Choroid plexus epithelial cell (primary cell): ENCODE measurements at places on chromosomes 12 and 14.

GRCh38 chr12:49017891-49018260 lies 700 bp downstream of the PRKAG1 start:
- DNase-seq: peak; percentile 57

DNA sequence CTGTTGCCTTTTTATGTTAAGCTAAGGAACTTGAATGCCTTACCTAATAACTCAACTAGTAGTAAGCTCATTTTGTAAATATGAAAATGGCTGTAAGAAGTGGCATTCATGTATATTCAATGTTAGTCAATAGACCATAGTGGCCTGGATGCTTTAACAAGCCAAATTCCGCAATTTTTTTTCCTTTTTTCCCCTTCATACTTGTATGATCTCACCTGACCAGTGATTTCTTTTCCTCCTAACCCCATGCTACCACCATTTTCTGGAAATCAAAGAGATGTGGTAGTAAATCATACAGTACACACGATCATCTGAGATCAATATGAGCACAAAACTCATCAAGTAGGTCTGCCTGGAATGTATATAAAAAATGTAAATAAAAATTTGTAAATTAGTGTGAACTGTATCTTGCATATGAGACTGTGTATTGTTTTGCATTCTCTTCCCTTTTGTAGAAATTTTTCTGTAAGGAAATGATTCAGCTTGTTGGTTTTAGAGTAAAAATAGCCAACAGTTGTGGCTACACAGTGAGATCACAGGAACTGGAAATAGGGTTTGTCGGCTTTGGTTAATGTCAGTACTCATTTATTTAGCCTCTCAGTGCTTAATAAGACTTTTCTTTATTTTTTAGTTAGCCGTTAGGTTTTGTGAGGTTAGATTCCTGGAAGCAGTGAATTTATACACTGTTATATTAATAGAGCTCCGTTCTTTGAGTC lies 62.5 kb downstream of the ETNK1 start:
- DNase-seq: peak; percentile 83

- peak; percentile 27 for DNase-seq
Measured at GRCh38 chr12:27434673-27435565, 11.6 kb upstream of the SMCO2 start.

DNA sequence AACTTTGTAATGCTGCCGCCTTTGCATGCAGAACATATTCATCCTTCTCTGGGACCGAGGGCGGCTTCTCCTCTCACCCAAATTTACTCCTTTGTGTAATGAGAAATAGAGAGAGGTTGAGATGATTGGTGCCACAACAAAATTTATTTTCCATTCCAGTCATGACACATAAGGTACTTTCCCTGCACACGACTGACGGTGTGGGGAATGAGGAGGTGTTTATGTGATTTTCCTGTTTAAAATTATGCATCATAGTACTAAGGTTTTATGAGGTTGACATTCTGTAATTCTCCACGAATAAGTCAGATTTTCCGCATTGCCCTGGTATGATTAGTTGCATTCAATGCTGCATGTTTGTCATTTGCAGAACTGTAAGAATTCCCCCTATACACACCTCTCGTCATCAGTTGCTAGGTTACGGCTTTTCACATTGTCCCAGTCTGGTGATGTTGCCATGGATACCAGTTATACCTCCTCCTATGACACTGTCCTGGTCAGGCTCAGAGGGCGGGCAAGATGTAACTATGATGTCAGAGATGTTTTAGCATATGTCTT lies 23.1 kb downstream of the BICDL1 start:
- DNase-seq: peak; percentile 9

DNA sequence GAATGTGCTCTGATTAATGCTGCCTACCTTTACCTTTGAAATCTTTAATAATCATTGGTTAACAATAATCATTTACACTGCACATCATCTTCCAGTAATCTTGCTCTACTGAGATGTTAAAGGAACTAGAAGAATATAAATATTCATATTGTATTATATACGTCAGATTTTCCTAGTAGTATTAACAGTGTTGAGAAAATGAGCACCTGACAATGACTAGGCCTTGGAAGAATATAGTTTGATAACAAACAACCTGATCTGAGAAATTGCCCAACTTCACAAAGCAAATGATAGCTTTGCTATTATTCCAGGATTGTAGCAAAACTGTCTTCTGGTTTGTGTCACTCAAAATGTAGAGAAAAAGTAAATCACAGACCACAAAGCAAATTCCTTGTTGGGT lies 467.1 kb downstream of the NOVA1 start:
- no peak for DNase-seq

GRCh38 chr12:53733051-53733806 lies 6.0 kb upstream of the CALCOCO1 start:
- DNase-seq: peak; percentile 69

DNA sequence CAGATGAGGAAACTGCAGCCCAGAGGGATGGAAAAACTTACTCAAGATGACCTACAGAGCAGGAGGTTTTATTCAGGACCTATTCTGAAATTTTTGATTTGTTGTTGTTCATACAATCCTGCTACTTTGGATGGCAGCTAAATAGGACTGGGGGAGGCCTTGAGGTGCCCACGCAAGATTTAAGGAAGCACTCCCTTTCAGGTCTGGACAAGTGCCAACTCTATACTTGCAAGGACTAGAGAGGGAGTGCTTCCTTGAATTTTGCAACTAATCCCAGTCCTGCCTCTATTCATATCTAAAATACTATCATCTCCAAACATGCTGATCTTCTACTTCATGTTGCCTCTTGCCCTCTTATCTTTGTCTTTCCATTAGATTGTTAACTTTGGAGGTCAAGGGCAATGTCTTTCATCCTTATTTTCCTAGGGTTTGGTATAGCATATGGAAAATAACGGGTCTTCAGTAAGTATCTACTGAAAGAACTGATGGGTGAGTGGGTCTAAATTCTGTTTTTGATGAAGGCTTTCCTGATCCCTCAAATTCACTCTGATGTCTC lies 28.6 kb upstream of the PPM1H start:
- no peak for DNase-seq
